Activated CD4-positive, alpha-beta T cell treated with anti-CD3 and anti-CD28 coated beads, Interleukin-2, amount 50 U/mL, for 48 hours (primary cell): ENCODE measurements at places on chromosomes 5 and 9.

DNA sequence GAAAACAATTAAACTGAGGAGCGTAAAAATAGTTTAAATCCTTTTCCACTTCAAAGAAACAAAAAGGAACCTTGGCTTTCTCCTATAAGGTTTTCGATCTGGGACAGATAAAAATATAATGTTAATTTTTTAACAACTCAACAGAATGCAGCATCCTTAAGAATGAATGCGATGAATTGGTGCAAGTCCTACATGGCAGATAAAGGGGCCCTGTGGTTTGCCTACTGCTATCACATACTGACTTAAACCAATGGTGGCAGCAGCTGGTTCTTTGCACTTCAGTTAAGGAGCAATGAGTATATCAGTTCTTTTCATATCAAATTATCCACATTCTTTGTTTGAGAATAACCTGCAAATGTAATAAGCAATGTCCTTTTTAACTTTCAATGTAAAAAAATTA is 12.4 kb upstream of the TYRP1 start:
- DNase-seq: no peak

DNA sequence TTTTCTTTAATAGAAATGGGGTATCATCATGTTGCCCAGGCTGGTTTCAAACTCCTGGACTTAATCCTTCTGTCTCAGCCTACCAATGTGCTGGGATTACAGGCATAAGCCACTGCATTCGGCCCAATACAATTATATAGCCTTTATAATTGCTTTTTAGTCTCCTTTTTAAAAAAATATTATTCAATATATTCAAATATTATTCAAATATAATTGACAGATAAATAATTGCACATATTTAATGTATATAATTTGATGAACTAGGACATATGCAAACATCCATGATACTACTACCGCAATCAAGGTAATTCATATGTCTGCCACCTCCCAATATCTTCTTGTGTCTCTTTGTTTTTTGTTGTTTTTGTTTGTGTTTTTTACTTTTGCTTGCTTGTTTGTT is 894.2 kb upstream of the PTPRD start:
- DNase-seq: no peak

- DNase-seq: no peak
Observed at GRCh38 chr5:142186857-142187594, 78.4 kb downstream of the NDFIP1 start.

- no peak for DNase-seq
Observed at GRCh38 chr5:178250263-178250662, 17.7 kb upstream of the PHYKPL start.

- no peak for DNase-seq
Observed at GRCh38 chr9:117772960-117773359, 68.8 kb downstream of the TLR4 start.

GRCh38 chr5:32740651-32741050 is 29.5 kb downstream of the NPR3 start:
- no peak for DNase-seq

DNA sequence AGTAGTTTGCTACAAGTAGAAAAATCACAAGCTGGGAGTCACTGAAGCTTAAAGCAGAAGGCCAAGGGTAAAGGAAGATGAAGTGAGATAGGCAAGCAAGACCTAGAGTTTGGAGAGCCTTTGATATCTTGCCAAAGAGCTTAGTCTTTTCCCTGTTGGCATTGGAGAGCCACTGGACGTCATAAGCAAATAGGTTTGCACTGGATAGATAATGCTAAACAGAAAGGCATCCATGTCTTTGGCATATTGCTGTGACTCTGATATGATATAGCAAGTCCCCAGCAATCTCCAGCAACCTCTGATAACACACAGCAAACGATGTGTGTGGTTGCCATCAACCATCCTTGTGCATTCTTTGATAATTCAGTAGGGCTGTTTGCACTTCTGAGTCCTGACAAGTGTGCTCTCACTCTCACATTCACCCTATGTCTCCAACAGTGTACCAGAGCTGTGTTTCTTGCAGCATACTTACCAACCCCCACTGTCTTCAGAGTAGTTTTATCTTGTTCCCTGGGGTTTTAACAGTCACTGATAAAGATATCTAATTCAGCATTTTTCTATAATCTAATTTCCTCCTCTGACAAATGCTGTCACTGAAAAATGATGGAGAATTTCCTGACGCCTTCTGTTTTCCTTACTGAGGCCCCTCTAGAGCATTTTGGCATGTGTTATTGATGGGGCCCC is 16.9 kb upstream of the FREM1 start:
- DNase-seq: no peak
